ENCODE measurements at places on chromosomes 12 and 14.

DNA sequence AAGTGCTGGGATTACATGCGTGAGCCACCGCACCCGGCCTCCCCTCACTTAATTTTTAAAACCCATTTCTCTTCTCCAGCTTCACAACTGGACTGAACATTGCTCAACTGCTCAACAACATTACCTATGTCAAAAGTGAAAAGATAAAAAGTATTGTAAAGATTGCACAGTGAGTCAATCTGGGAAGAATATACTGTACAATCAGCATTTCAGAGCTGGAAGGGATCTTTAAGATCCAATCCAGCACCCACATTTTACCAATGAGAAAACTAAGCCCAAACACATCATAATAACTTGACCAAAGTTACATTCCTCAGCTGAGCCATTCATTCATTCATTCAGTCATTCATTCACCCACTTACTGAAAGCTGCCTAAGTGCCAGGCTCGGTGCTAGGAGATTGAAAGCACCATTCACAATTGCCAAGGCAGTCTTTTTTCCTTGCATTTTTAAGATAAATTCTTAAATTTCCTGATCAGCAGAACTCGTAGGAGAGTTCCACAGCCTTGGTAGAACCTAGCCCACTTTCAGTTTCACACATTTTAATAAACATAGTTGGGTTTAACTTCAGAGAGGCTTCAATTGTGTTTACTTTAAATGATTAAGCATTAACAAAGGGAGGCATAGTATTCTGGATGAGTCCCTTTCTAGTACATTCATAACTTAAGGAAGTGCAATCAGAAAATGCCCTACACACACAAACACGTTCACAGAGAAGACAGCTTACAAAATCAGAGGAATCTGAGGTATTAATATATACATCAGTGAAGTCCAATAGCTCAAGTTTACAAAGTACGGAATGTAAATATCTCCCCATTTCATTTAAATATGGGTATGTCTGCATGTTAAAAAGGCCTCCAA, 3.0 kb downstream of the GALNT4 start:
- DNase-seq = no peak

DNA sequence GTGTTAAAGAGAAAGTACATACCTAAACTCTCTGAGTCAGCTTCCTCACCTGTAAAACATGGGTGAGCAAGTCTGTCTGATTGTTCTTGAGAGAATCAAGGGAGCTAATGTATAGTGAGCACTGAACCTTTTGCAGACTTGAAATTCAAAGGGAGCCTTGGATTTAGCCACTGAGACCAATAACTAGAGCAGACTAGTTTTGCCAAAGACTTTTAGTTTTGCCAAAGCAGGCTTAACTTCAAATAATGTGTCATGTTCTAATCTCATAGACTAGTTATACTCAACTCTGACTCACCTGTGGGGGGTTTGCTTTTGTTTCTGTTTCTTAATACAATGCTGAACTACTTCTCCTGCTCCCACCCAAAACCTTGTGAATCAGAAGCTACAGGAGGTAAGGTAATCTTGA, 123.7 kb downstream of the SLC25A21 start:
- no peak for DNase-seq

DNA sequence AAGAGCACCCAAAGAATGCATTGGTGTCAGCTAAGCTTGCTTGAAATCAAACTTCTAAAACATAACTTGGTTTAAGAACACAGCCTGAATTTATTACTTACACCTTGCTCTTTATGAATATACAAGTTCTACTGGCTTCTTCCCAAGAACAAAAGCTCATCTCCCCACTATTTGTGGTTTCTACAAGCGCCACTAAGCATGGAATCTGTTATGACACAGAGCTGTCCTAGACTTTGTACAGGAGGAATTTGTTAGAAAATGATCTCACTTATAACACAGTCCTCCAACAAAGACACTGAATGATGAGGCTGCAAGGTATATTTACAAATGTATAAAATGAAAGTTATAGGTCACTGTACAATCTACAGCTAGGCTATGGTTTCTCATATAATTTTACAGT, 452.1 kb downstream of the BCAT1 start:
- no peak for DNase-seq

- no peak for DNase-seq
Measured at GRCh38 chr14:61478971-61479473, 157.6 kb downstream of the PRKCH start.

GRCh38 chr12:48969160-48969771, 2.3 kb downstream of the WNT10B start:
- DNase-seq = no peak

- DNase-seq = no peak
Measured at GRCh38 chr12:127343940-127344339, 923.0 kb upstream of the TMEM132C start.

- DNase-seq = no peak
Measured at GRCh38 chr14:33707716-33708115, 243.2 kb downstream of the EGLN3 start.

GRCh38 chr12:96617178-96617577, 127.8 kb downstream of the CFAP54 start:
- no peak for DNase-seq

DNA sequence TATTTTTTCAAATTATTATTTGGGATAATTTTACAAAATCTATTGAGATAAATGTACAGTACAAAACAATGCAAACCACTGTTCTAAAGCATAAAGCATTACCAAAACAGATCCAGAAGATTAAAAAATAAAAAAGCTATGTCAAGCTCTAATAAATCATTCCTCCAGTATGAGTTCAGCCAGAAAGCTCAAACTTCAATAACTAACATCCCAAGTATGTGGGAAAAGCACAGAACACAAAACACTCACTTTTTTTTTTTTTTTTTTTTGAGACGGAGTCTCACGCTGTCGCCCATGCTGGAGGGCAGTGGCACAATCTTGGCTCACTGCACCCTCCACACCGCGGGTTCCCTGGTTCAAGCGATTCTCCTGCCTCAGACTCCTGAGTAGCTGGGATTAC, 11.3 kb downstream of the SAV1 start:
- no peak for DNase-seq
